Pericardium fibroblast (primary cell): ENCODE measurements at places on chromosomes 12 and 14. TPM values are rescaled to one million over a fixed set of nuclear protein-coding genes. Genes with fewer than 3 reads are reported as not detected.

Gene CCDC85C
- total RNA-seq, result 0.77 and 1.9 TPM in 2 replicates

Gene ACVR1B
- total RNA-seq, result 9.2 and 16.1 TPM in 2 replicates

Gene DNAJC22
- 0.34 and 4.3 TPM in 2 replicates for total RNA-seq

Gene LRCOL1
- not detected in 2 replicates for total RNA-seq

Gene USP15
- 19.7 and 67.3 TPM in 2 replicates for total RNA-seq

Gene PRR4
- not detected in 2 replicates for total RNA-seq

Gene PLA2G1B
- not detected in 2 replicates for total RNA-seq

Gene JPH4
- total RNA-seq, result 0.09 and 0.12 TPM in 2 replicates

Gene AQP6
- not detected in 2 replicates for total RNA-seq

Gene PGAM5
- 23.0 and 23.1 TPM in 2 replicates for total RNA-seq

Gene KCNH5
- not detected in 2 replicates for total RNA-seq

Gene TMEM132C
- total RNA-seq, result 2.2 and 3.3 TPM in 2 replicates

Gene MYH6
- not detected in 2 replicates for total RNA-seq

Gene ABCC9
- 1.6 and 4.5 TPM in 2 replicates for total RNA-seq

Gene LUM
- total RNA-seq, result 252 and 293 TPM in 2 replicates

Gene GPR68
- total RNA-seq, result 0.09 and 0.47 TPM in 2 replicates

Gene SLC25A47
- total RNA-seq, result not detected in 2 replicates

Gene AVPR1A
- total RNA-seq, result not detected in 2 replicates

Gene RPL10L
- total RNA-seq, result not detected in 2 replicates

Gene MTRFR
- 7.0 and 8.5 TPM in 2 replicates for total RNA-seq

Gene RPS6KA5
- 0.35 and 0.51 TPM in 2 replicates for total RNA-seq

Gene KCNJ8
- 0.58 and 2.3 TPM in 2 replicates for total RNA-seq

Gene TAS2R9
- not detected in 2 replicates for total RNA-seq

Gene ASB2
- total RNA-seq, result not detected in 2 replicates

Gene ESRRB
- total RNA-seq, result 0.09 TPM in 1 of 2 replicates, not detected in the other

Gene GOLGA3
- 56.2 and 69.5 TPM in 2 replicates for total RNA-seq

Gene PKP2
- total RNA-seq, result 12.9 and 21.1 TPM in 2 replicates

Gene PPP1R1A
- not detected in 2 replicates for total RNA-seq

Gene PLEKHG7
- not detected in 2 replicates for total RNA-seq

Gene GRIN2B
- not detected in 2 replicates for total RNA-seq

Gene CNPY2
- total RNA-seq, result 77.7 and 92.1 TPM in 2 replicates

Gene C14orf93
- total RNA-seq, result 5.4 and 14.7 TPM in 2 replicates

Gene CDH24
- 2.2 and 3.5 TPM in 2 replicates for total RNA-seq

Gene RND1
- total RNA-seq, result 0.17 TPM in 1 of 2 replicates, not detected in the other

Gene NDRG2
- 26.8 and 27.2 TPM in 2 replicates for total RNA-seq

Gene BLTP3B
- 11.7 and 14.2 TPM in 2 replicates for total RNA-seq

Gene CCDC197
- total RNA-seq, result not detected in 2 replicates

Gene ZNF140
- total RNA-seq, result 7.5 and 17.2 TPM in 2 replicates

Gene FOXG1
- 0.17 TPM in 1 of 2 replicates, not detected in the other for total RNA-seq

Gene EP400
- total RNA-seq, result 7.2 and 10.3 TPM in 2 replicates

Gene CHFR
- total RNA-seq, result 41.1 and 41.4 TPM in 2 replicates

Gene TNS2
- total RNA-seq, result 95.6 and 138 TPM in 2 replicates

Gene FICD
- total RNA-seq, result 2.0 and 5.0 TPM in 2 replicates

Gene RASSF8
- 31.2 and 42.3 TPM in 2 replicates for total RNA-seq

Gene CLEC1B
- total RNA-seq, result not detected in 2 replicates

Gene GNB3
- 0.35 and 1.1 TPM in 2 replicates for total RNA-seq
